ENCODE measurements at places on chromosomes 4 and X.

DNA sequence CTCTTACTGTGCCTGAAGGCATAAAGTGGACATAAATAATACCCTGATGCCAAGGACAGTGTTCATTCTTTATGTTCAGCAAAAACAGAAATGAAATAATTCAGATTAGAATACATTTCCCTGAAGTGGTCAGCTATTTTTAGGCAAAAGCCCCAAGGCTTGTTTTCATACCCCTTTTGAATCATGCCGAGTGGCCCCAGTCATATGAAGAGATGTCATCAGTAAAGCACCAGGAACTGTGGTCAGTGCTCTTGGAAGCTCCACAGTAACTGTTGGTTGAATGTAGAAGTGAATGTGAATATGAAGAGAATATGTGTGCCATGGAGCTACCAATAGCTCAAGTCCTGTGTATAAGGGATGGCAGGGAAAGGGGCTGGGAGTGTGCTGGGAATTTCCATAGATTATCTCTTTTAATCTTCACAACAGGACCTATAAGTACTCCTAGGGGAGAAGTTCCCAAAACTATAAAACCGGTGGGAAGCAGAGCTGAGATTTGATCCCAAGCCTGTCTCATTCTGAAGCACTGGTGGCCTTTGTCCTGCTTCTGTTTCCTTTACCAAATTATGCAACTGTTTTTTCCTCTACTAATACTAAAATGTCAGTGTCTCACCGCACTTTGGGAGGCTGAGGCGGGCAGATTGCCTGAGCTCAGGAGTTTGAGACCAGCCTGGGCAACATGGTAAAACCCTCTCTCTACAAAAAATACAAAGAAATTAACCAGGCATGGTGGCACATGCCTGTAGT lies 52.6 kb downstream of the FNIP2 start:
- DNase-seq, result no peak

GRCh38 chrX:37697169-37697760 lies 11.7 kb downstream of the XK start:
- no peak for DNase-seq

- DNase-seq, result no peak
Observed at GRCh38 chr4:160129439-160129838, 1026.6 kb downstream of the RAPGEF2 start.

DNA sequence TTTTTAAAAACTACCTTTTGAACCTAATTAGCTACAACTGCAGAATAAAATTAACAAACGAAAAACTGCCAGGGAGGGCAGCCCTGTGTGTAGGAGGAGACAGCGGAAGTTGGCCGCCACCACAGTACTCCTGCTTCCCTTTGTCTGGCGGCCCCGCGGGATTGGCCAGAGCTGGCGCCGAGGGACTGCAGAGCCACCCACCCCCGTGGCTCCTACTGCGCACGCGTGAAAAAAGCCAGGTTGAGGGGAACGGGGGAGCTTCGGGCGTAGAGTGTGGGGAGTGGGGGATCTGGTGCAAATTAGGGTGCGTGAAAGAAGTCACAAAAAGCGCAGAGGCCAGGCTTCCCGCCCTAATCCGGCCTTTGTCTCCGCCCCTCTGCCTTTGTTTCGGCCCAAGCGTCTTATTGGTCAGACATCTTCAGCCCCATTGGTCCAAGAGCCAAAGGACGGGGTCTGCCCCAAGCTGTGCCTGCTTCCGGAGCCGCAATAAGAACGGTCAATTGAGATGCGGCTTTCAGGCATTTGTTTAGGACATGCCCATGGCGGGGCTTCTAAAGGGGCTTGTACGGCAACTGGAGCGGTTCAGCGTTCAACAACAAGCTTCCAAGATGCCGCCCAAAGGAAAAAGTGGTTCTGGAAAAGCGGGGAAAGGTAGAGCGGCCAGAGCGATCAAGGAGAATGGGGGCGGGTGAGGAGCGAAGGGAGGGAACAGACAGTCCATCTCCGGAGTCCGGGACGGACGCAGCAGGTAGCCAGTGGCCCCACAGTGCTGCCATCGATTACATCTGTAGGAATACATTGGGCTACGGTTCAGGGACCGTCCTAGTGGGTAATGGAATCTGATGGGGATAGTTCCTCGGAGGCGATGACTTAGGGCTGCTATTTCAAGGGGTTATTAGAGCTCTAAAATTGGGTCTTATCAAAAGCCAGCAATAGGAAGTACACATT lies at the start of gene PIN4:
TSS of gene PIN4 (plus strand) at position 580 of the 948 bp plus-strand sequence. CDS start at position 609, 29 bp downstream.
- peak; percentile 99 for DNase-seq

DNA sequence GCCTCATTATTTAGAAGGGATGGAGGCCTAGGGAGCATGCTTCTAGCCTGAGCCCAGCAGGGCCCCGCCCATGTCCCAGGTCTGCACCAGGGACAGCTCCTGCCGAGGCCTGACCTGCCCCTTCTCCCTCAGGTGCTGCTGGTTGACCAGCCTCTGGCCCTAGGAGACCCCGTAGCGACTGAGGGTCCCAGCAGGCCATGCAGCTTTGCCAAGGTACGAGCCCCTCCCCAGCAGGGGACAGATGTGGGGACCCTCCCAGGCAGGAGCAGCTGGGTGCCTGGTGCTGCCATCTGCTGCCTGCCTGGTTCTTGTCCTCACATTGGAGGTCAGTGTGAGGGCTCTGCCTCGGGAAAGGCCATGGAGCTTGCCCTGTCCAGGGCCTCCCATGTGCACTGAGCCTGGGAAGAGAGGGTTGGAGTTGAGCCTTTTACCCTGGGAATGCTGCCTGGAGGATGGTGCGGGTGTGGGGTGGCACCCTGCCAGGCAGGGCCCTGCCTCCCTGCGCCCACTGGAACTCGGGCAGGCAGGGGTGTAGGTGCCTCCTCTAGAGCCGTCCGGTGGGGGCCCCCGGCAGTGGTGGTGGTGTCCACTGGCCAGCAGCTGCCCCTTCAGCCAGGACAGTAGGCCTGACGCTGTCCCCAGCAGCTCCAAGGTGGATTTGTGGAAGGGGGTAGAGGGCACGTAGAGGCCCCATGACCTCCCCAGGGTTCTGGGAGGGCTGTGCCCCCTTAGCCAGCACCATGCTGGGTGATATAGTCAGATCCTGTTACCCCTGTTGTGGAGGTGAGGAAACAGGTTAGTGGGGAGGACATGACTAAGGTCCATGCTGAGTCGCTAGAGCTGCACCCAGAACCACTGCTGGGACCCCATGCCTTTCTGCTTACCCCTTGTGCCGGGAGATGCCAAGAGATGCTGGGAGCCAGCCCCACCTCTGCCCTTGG lies 2.2 kb upstream of the MSANTD1 start:
- no peak for DNase-seq

- DNase-seq, result no peak
Observed at GRCh38 chr4:183163135-183163534, 64.1 kb downstream of the WWC2 start.

GRCh38 chr4:154004507-154005170 lies 215.8 kb upstream of the SFRP2 start:
- no peak for DNase-seq

GRCh38 chrX:111445485-111445884 lies 33.5 kb upstream of the DCX start:
- DNase-seq, result peak; percentile 76

DNA sequence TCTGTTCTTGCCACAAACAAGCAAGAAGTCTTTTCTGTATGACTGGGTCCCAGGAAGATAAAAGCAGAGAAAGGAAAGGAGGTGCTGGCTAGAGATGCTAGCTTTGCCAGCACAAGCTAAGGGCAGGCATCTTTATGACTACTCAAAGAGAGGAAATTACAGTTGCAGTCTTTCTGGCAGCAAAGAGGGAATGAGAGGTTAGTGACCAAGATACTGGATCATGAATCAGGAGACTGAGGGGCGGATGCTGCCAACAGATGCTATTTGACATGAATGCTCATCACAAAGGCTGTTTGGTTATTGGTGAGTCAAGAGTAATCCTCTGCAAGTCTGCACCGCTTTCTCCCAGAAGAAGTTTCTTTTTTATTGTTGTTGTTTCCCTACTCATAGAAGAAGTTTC lies 5.5 kb upstream of the XIAP start:
- peak; percentile 12 for DNase-seq

DNA sequence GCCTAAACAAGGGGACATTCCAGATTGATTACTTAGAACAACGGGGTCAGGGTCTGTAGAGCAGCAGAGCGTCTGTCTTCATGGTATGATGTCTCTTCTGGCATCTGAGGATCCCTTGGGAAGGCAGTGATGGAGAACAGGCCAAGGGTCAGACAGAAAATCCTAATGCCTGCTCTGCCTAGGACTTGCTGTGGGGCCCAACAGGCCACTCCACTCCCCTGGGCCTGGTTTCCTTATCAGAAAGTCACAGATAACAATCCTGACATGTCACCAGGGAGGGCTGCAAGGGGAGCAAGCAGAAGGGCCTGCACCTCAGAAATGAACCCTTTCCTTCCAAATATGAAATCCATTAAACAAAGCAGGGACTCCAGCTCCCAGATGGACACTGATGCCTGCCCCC lies 21.4 kb upstream of the ARHGAP6 start:
- DNase-seq, result no peak

DNA sequence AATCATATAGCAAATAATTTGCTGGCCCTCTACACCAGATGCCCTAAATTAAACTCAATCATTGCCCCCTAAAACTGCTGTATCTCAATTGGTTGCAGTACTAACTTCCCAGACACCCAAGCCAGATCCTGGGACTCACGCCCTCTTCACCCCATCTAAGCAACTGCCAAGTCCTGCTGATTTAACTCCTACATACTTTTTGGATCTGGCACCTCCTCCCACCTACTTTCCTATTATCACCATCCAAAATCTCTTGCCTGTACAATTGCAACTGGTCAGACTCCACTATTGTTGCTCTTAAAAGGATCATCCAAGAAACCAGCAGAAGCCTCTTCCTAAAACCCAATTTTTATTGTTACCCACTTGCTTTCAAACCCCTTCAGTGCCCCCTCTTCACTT lies 4.7 kb upstream of the HSD17B10 start:
- no peak for DNase-seq

DNA sequence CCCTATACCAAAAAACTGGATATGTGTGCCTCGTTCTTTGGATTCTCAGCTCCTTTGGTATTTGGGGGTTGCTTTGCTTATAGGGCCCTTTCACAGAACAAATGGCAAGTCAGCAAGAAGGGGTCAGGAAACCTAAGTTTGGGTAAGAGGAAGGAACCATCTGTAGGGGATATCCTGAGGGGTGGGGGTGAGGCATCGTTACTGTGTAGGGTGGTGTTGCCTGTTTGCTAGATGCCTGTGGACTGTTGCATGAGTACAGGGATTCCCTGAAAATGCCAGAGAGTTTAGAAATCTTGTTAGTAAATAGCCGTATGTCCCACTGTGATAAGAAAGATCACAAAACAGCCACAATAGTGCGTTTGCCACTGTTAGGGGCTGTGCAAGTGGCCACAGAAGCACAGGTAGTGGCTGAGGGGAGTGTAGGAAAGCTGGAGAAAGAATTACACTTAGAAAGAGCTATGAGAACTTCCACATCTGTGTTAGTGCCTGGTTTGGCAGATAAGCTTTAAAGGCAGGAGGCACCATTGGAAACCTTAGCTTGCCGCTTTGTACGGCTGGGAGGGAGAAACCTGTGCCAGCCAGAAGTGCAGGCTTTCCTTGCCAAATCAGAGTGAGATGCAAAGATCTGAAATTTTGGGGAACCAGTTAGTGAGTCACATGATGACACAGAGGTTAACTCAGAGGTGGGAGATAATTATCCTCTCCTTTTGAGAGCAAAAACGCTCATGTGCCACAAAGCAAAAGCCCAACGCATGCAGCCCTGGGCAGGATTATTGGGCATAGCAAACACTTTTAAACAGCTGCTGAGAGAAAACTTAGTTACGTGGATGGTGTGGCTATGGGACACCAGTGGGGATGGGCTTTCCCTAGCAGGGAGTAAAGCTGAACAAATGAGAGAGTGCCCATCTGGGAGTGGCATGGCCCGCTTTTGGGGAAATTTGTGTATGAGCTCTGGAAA lies 343.7 kb downstream of the ARAP2 start:
- no peak for DNase-seq

GRCh38 chr4:53810643-53811042 lies 219.4 kb upstream of the LNX1 start:
- DNase-seq, result no peak

DNA sequence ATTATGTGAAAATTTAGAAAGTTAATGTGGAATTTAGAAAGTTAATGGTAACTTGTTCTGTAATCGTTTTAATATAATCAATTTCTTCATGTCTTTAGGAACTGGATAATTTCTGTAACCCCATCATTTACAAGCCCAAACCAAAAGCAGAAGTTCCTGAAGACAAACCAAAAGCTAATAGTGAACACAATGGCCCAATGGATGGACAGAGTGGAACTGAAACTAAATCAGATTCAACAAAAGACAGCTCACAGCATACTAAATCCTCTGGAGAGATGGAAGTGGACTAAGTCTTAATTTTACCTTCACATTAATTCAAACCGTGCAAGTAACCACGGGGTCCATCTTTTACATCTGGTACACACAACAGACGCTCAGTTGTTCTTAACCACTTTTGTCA lies 48.1 kb upstream of the PLK4 start:
- DNase-seq, result no peak

DNA sequence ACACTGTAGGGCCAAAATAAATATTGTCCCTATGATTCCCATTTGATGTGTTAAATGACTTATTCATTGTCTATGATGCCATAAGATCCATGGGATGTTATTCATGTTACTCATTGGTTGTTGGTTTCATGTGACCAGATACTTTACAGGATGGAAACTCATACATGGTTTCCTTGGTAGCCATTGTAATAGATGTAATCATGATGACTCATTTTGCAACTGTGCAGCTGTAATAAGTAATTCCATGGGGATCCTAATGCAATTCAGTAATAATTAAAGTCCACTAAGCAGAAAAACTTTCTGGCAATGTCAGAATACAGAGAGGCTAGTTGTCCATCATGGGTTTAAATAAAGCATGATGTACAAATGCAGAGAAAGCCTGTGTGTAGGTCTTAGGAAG lies 389.7 kb upstream of the NR3C2 start:
- no peak for DNase-seq

DNA sequence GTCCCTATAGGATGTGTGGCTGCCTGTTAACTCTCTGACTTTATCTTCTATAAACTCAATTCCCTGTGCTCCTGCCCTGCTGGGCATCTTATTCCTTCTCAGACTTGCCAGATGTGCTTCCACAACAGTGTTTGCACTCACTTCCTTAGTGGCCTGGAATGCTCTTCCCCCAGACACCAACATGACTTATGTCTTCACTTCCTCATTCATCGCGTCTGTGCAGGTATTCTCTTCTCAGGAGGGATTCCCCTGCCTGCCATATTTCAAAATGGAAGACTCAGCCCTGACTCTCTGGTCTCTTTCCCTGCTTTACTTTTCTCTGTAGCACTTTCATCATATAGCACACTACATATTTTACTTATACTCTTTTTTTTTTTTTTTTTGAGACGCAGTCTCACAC lies 344.0 kb downstream of the CENPC start:
- no peak for DNase-seq

GRCh38 chr4:153469031-153469430 lies 2.9 kb downstream of the TMEM131L start:
- DNase-seq, result no peak

- DNase-seq, result peak; percentile 74
Observed at GRCh38 chr4:16820329-16820728, 78.1 kb downstream of the LDB2 start.

DNA sequence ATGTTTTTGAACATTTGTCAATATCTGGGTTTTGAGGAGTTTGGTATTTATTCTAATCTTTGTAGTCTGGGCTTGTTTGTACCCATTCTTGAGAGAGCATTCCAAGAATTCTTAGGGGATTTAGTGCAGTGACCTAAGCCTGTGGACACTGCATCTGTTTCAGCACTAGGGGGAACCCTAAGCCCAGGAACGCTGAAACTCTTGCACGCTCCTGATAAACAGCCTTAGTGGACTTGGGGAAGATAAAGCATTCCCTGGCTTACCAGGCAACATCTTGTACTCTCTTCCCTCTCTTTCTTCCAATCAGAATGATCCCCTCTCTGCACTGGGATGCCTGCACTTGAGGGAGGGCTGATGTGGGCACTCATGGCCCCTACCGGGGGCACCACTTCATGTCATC lies 654.9 kb upstream of the HTR2C start:
- DNase-seq, result peak; percentile 88
